ENCODE measurements at places on chromosomes 7 and 10. TPM values are rescaled to one million over a fixed set of nuclear protein-coding genes. Genes with fewer than 3 reads are reported as not detected.

Gene ABCC2
- 0.69 TPM for total RNA-seq

Gene MRPS33
- 27.9 TPM for total RNA-seq

Gene NODAL
- total RNA-seq, result 0.49 TPM

Gene R3HCC1L
- 9.9 TPM for total RNA-seq

Gene HPSE2
- total RNA-seq, result not detected

All from chondrocyte (in vitro differentiated cells).